ENCODE measurements at places on chromosomes 5 and 9.
A peak's percentile ranks its signal among the peaks of the same experiment; 100 is the strongest.

DNA sequence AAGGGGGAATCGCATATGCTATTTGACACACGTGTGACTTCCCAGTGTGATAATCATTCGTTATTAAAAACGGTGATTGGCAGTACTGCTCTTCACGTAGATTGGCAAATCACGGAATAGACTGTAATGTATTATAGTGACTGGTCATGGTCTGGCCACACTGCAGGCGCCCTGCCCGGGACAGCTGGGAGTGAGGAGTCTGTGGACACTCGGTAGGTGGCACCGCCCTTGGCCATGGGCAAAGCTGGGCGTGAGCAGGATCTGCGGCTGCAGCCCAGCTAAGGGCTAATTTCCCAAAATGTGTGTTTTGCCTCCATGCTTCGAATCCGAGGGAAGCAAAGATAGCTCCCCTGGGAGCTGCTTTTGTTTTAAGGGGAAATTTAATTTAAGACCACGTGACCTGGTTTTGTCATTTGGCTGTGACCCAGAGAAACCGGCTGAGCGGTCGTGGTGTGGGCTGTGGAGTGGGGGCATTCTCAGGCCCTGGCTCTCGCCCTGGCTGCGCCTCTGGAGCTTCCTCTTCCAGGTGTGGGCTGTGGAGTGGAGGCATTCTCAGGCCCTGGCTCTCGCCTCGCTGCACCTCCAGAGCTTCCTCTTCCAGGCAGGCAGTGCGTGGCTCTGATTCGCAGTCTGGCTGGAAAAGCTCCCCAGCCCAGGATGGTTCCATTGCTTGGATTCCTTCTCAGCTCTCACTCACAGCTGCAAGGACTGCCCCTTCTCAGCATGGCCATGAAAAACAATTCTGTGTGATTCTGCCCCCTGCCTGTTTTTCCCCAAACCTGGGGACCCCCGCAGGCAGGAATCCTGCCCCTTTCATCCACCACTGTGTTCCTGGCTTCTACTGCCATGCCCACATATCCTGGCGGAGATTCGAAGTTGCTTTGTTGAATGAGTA, 131.1 kb downstream of the OLFM1 start:
- peak; percentile 19 for DNase-seq

- no peak for DNase-seq
Observed at GRCh38 chr9:127707766-127708165, 978 bp downstream of the CFAP157 start.

- DNase-seq: no peak
Observed at GRCh38 chr9:87557996-87558395, 60.3 kb downstream of the DAPK1 start.

- peak; percentile 67 for DNase-seq
Observed at GRCh38 chr5:171419688-171420430, 412 bp downstream of the FGF18 start.

GRCh38 chr9:82681809-82682208, 381.1 kb downstream of the RASEF start:
- no peak for DNase-seq

DNA sequence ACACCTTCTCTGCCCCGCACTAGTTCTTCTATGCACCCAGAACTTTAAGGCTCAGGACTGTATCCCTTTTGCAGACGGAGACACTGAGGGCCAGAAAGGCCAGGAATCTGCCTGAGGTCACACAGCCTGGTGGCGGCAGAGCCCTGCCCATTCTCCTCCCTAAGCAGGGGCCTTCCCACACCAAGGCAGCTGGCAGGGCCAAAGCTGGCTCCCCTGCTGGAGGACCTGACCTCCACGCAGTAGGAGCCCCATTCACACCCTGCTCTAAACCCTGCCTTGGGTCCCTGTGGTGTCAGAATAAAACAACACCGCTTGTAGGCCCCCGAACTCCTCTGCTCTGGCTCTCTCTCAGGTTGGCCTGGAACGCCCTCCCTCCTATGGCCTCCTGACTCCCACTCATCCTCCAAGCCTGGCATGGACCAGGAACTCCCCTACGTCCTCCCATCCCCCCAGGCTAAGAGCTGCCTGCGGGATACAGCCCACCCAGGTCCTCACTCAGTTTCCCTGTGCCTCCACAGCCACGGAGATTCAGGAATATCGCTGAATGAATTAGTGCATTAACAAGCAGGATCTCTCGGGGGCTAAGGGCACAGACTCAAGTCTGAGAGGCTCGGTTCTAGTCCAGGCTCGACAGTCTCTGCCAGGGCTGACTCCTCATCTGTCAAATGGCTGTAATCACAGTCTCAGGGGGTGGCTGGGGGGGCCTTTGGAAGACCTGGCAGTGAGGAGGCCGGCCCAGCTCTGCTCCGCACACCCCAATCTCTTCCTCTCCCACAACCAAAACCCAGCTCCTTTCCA, 2.8 kb downstream of the ST6GALNAC6 start:
- no peak for DNase-seq

GRCh38 chr9:76798527-76798926, 34.3 kb downstream of the PCA3 start:
- DNase-seq: no peak

DNA sequence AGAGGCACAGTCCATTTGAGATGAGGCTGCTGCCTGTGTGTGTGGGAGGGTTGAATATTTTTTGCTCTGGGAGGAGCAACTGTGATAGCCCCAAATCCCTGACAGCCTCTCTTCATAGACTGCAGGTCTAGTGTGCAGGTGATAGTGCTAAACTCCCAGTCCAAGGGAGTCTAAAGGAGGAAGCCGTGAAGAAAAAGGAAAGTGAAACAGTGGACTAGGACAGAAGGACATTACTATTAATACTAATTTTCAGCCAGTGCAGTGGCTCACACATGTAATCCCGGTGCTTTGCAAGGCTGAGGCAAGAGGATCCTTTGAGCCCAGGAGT, 295.0 kb downstream of the PDE4D start:
- no peak for DNase-seq

DNA sequence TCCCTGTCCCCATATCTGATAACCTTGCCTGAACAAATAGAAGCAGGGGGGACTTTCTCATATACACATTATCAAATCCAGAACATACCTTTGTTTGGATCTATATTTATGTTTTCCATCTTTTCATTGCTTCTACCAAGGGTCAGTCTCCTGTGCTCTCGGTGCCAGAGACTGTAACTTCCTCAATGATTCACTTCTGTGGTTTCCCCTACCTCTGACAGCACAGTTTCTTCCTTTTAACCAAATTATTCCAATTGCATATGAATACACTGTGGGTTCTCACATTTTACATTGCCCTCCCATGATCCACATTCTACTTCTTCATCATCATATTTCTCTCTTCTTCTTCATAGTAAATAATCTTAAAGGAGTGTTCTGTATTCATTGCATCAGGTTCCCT, 32.2 kb downstream of the NMUR2 start:
- DNase-seq: no peak

DNA sequence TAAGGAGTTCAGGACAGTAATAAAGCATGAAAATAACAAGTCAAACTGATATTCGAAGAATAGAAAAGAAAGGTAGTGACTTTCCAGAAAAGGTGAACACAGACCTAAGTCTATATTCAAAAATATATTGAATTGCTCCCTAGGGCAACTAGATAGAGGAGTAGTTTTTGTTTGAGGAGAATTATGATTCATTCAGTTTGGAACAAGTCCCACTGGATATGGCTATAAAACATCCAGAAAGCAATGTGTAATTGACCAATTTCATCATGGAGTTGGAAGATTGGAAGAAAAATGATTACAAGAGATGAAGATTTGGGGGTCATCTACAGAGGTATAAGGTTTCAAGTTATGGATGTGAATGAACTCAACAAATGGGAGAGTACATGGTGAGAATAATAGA, 117.5 kb upstream of the ZNF462 start:
- DNase-seq: no peak

DNA sequence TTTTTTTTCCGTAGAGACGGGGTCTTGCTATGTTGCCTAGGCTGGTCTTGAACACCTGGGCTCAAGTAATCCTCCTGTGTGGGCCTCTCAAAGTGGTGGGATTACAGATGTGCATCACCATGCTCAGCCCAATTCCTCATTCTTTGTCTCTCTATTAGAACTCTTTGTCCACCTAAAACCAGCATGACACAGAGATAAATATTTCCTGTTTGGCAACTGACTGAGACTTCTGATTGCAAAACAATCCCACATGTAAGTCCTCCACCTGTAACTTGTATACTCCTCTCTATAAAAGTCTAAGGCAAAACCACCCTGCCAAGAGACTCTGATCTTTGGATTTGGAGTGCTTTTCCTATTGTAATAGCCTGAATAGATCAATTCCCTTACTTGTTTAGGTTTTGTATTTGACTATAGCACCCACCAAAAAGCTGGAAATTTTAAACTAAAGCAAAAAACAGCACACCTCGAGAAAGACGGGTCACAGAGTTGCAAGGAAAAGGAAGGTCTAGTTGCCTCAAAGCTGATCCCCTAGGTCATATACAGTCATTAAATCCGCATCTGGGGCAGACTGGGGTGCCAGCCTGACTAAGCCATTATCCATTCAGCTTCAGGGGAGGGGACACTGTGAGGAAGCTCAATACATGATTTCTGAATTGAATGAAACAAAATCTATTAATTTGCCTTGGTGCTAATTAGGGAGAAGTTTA, 13.5 kb upstream of the KIF27 start:
- DNase-seq: no peak

DNA sequence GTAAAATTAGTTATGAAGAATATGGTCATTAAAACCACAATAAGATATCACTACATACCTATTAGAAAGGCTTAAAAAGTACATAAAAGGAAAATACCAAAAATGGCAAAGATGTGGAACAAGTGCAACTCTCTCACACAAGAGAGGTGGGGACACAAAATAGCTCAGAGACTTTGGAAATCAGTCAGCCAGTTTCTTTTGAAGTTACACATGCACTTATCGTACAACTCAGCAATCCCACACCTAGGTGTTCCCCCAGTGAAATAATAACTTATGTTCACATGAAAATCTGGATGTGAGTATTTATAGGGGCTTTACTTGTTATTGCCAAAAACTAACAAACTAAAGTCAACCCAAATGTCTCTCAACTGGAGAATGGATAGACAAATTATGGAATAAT, 9.8 kb upstream of the RICTOR start:
- DNase-seq: no peak

DNA sequence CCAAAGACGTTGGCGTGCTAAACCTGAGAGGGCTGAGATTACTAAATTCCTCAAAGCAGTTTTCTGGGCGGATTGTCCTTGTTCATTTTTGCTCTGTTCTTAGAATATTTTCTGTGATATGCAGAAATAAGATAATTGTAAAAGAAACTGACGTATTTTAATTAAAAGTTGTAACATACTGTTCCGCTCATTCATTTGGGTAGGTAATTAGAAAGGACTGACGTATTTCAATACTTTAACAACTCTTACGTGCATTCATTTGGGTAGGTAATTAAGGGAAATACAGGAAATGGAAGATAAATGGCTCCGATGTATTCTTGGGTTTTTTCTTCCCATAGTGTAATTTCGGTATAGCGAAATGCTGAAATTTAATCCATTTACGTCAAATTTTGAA, 1.1 kb downstream of the OSTF1 start:
- DNase-seq: no peak

GRCh38 chr9:19922476-19923118, 133.8 kb upstream of the SLC24A2 start:
- DNase-seq: no peak

DNA sequence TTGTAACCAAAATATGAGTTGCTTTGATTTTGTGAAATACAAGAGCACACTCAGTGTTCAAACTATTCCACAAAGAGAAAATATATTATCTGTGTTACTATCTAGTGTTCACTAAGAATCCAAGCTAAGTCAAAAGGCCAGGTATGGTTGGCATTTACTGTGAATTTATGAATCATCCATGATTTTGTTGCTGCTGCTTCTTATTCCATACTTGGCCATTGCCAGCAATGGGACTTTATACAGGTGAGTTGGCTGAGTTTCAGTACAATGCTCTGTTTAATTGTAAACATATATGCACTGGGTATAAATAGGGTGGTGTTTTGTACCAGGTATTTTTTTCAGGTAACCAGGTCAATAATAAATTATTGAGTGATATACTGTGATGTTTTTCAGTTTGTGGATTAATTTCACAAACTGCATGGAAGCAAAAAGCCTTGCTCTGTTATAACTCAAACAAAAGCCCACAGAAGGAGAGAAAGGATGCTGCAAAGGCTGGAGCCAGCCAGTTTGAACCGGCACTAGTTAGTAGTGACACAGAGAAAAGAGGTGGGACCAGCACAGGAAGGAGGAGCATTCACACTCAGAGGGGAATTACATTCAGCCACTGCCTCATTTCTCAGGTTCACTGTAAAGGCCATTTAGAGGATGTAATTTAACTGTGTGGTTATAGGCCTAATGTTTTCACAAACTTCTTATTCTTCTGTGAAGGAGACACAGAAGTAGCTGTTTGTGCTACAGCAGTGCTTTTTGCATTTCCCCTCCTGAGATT, 381.8 kb downstream of the ADGRV1 start:
- DNase-seq: no peak

- DNase-seq: no peak
Observed at GRCh38 chr9:20189871-20190270, 401.0 kb upstream of the SLC24A2 start.

- no peak for DNase-seq
Observed at GRCh38 chr9:134995792-134996120, 78.0 kb upstream of the FCN1 start.

- DNase-seq: no peak
Observed at GRCh38 chr9:35748242-35748857, 678 bp downstream of the GBA2 start.

DNA sequence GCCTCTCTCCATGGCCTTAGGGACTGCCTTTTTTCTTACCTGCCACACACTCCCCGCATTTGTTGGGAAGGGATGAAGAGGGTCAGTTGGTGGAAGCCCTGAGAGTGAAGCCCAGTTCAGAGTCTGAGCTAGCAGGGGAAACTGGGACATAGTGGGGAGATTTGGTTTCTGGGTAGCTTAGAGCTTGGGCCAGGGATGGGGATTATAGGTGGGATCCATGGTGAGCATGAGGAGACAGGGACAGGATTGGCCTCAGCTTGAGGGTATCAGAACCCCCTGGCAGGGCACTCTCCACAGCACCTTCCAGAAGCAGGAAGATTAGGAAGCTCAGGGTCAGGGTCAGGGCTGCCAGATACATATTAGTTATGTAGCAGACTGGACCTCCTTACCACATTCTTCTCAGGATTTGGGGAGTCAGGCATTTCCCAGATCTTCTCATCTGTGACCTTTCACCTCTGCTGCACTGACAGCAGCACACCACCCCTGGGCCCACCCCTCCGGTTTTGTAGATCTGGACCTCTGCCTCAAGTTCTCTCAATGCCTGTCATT, 17.9 kb downstream of the OR13J1 start:
- no peak for DNase-seq

GRCh38 chr5:141957367-141957996, 520 bp downstream of the PCDH12 start:
- no peak for DNase-seq

GRCh38 chr9:87518702-87519335, 21.2 kb downstream of the DAPK1 start:
- DNase-seq: peak; percentile 77

GRCh38 chr5:149827546-149827945, 97.4 kb downstream of the PPARGC1B start:
- DNase-seq: no peak
